ENCODE measurements at places on chromosomes 2 and 18.

GRCh38 chr2:129912066-129912820 is 67.2 kb upstream of the RAB6C start:
- no peak for DNase-seq

GRCh38 chr2:120230515-120231471 is 7.6 kb upstream of the TMEM185B start:
- DNase-seq = no peak

DNA sequence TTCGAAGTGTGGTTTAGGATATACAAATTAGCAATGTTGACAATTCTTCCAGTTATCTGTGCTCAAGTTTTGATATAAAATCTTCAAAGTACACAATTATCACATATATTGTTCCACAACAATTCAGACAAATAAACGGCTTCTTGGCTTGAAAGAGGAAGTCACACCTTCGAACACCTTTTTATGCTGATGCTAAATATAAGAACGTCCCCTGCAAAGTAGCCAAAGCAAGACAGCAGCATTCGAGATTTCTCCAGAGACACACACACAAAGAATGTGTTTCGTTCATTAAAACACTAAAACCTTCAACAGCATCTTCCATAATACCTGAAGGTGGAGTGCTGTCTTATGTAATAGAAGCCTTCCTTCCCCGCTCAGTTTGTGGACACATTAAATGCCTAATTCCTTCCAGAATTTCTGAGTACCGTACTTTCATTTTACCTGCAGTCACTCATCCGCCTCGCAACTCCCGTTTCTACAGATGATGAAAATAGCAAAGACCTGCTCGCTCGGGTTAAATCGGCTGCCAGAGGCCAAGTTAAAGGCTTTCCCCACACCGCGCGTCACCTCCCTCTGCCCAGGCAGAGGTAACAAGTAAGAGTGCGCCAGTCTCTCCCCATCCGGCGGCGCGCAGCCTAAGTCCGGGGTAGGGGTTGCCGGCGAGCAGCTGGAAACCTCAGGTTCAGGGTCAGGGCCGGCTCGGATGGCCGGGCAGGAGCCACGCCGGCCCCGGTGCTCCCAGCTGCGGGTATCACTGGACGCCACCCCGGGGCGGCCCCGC is 847 bp downstream of the SERPINE2 start:
- DNase-seq = no peak

DNA sequence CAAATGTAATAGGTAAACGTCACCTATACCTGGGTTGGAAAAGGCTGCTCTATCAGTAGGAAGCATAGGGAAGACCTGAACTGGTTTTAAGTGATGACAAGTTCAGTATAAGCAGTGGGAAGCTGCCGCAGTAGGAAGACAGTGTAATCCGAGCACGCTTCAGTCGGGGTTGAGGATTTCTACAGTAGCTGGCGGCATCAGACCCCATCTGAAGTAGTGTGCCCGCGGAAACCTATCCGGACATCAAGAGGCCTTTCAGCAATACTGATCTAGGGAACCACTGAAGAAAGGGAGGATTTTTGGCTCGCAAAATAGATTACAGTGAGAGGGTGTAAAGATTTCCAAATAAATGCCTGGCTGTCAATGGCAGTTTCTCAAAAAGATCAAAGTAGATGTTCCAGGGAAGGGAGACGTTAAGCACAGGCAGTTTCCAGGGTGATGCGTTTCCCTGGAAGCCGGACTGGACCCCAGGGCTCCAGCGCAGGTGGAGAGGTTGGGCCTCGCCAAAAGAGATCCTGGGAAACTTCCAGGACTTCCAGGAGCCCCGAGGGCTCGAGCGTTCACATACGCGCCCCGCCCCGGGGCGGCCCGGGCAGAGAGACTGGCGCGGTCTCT is 5.3 kb downstream of the LOXL3 start:
- DNase-seq = no peak
